ENCODE measurements at places on chromosomes 4 and X.

DNA sequence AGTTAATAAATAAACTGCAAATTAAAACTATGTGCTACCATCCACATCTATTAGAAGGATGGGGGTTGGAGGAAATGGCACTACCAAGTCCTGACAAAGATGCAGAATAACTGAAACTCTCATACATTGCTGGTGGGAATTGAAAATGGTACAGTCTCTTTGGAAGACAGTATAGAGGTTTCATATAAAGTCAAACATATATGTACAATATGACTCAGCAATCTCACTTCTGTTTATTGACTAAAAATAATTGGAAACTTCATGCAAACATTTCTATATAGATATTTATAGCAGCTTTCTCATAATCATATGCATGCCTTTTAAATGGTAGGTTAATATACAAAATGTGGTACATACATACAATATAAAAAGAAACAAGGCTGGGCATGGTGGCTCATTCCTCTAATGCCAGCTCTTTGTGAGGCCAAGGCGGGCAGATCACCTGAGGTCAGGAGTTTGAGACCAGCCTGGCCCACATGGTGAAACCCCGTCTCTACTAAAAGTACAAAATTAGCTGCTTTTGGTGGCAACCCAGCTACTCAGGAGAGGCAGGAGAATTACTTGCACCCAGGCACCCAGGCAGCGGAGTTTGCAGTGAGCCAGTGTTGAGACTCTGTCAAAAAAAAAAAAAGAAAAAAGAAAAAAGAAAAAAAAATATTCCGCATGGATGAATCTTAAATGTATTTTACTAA lies 225.0 kb upstream of the CXXC4 start:
- DNase-seq: no peak

DNA sequence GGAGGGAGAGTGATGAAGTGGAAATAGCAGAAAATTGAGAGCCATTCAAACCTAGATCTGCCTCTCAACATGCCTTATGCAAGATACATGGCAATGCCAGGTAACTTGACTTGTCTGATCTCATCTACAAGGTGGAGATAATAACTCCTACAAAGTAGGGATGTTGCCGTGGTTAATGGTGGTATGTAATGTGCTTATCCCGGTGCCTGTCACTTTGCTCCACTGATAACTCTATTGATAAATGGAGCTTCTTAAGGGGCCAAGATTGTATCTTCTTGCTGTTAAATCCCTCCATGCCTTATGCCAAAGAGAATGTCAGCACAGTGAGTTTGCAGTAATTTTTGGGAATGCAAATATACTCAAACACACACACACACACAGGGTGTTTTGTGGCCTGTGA lies 355.8 kb downstream of the MAPK10 start:
- no peak for DNase-seq

DNA sequence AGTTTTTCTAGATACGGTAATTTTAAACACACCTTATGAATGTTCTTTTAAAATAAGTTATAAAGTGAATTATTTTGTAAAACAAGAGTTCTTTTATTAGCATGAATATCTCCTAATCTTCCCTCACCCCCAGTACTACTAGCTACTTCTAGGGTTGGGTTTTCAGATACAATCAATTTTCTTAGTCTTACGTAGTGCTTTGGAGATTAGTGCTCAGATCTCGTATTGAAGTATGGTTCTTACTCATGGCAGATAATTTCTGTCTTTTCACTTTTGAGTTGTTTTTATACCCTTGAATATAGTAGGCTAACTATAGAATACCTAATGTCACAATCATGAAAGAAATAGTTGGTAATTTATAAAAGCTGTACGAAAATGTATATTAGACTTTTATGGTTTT lies 43.2 kb downstream of the CDKL5 start:
- DNase-seq: no peak

DNA sequence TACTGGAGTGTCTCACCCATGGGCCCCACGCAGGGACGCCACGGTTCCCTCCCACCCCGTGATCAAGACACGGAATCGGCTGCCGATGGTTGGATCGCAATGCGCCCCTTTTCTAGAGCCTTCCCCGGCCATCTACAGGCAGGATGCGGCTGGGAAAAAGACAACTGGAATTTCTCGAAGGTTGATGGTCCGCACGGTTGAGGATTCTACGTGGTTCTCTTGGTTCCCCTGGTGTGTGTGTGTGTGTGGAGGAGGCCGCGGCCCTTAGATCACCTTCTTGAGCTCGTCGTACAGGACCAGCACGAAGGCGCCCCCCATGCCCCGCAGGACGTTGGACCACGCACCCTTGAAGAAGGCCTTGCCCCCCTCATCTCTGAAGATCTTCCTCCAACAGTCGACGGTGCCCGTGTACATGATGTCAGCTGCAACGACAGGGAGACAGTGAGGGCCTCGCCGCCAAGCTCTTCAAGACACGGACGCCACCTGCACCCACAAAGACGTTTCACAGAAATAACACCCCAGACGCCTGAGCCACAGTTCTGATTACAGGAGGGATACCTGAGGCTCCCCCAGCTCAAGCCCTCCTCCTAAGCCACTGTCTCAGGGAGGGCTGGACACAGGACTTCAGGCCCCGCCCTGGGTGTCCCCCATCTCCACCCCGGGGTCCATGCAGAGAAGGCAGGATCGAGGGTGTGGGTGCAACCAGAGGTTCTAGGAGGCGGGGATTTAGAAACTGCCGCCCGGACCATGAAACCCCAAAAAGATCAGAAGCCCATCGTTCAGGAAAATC lies 5.4 kb downstream of the SLC25A6 start:
- no peak for DNase-seq

DNA sequence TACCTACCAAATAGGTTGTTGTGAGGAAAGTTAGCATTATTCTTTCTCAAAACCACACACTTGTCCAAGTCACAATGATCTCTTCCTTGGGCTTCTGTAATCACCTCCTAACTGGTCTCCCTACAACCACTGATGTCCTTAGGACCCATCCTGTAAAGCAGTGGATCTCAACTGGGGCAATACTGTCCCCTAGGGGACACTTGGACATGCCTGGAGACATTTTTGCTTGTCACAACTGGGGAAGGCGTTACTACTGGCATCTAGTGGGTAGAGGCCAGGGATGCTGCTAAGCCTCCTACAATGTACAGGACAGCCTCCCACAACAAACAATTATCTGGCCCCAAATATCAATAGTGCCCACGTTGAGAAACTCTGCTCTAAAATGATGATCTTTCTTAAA lies 118.7 kb upstream of the AP1S2 start:
- DNase-seq: no peak

DNA sequence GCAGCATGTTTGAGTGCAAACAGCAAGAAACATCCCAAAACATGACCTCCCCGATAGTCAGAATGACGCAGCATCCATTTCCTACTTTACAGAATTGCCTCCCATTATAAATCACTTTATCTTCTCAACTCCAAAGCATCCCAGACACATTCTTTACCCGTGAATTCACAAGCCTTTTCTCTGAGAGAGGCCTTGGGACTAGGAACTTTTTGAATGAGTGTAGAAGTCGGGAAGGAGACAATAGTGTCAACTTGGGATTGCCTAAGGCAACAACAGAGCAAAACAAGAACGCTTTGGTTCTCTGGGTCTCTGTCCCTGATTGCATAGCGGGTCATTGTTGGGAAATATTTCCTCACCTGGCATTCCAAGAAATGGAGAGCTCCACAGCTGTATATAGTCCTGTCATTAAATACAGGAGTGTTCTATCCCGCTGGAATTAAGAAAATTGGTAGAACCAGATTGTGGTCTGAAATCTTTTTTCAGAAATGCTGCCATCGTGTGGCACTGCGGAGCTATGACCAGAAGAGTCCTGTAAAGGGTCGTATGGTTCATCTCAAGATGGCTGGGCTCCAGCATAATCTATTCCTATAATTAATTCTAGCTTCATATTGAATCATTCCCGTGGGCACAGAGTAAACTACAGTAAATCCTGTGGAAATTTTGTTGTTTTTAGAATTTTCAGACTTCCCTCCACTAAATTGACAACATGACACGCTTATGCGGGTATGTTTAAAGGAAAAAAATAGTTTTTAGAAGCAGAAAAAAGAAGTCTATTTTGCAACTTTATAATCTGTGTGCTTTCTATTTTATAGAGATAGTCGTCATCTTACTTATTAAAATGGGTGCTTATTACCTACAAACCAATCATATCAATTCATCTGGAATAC lies 2.0 kb upstream of the SPP1 start:
- no peak for DNase-seq

- no peak for DNase-seq
Observed at GRCh38 chrX:153561337-153561736, 37.6 kb downstream of the CCNQ start.

DNA sequence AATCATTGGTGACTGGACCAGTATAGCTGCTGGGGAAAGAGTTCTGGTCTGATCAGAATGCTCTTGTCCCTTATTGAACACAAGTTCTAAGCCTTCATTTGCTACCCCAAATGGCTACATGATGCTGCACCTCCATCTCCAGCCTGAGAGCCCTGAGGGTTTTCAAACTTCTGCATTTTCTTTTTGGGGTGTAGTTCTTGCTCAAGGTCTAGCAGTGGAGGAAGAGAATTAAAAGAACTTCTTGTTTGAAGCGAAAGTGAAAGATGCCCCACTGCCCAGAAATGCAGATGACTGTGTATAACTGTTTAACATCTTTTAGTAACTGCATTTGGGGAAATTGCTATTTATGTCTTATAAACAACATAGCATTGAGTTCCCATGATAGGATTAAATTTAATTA lies 38.5 kb downstream of the LAMTOR3 start:
- DNase-seq: no peak

- DNase-seq: no peak
Observed at GRCh38 chrX:101416691-101417090, 8.7 kb downstream of the HNRNPH2 start.
